ENCODE measurements at places on chromosomes 6 and 20.
A peak's percentile ranks its signal among the peaks of the same experiment; 100 is the strongest.

DNA sequence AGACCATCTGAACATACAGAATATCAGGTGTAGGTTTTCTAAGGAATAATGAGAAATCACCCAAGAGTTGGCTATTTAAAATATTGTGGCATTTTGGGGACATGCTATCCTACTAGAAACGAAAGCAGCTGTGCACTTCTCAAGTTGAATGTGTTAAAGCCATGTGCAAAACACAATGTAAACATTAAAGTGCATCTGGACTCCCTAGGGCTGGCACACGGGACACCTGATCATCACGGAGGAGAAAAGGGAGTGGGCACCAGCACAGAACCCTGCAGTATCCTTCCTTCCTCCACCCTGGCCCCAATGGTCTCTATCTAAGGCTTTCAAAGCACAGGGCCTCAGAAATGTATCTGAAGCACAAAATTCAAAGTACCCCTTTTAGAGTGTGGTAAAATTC lies 94.3 kb downstream of the INSM1 start:
- DNase-seq = no peak

GRCh38 chr6:57307850-57308249 lies 9.6 kb upstream of the PRIM2 start:
- no peak for DNase-seq

DNA sequence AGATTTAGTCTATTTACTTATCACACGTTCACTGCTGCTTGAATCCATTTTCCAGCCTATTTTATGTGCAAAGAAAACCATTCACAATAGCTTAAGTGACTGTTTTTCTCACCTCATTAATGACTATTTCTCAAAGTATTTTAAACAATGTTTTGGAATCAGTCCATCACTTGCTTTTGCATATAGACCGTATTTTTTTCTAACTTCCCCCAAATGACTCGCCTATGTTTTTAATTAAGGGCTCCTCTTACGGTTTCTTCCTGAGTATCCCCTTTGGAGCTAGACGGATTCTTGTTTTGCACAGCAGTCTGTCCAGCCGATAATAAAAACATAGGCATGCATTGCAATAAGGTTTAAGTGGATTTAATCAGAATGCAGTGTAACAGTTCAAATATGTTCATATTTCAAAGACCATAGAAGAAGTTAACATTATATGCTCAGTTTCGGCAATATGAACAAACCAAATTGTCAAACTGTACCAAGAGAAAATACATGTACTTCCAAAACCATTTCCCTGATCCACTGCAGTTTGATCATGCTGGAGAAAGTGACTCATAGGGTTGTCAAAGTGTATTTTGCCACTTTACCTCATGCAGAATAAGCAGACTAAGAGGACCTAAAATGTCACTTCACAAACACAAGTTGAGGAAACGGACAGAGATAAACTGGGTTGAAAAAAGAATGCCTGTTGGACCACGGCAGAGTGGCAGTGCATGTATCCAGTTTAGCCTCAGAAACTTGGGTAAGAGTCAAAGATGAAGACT lies 66.4 kb downstream of the HMGN3 start:
- no peak for DNase-seq

GRCh38 chr6:108622641-108623298 lies 62.1 kb downstream of the FOXO3 start:
- no peak for DNase-seq

DNA sequence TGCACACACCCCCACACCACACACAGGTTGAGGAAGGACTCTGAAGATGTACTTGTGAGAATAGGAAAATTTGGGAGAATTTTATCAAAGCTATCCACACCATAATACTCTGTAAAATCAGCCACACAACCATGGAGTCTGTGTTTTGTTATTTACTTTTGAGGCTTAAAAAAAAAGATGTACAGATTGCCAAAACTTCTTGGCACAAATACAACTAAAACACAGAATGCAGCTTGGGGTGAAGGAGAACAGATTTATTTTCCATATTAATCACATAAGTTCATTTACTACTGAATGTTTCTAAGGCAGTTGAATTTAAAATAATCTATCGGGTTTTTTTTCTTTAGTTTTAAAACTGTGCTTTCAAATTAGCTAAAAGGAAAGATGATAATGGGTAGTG lies 32.8 kb upstream of the KCNQ5 start:
- peak; percentile 75 for DNase-seq
